HFFc6 (cell line): ENCODE measurements at places on chromosomes 3 and 15. TPM values are rescaled to one million over a fixed set of nuclear protein-coding genes. Genes with fewer than 3 reads are reported as not detected.

DNA sequence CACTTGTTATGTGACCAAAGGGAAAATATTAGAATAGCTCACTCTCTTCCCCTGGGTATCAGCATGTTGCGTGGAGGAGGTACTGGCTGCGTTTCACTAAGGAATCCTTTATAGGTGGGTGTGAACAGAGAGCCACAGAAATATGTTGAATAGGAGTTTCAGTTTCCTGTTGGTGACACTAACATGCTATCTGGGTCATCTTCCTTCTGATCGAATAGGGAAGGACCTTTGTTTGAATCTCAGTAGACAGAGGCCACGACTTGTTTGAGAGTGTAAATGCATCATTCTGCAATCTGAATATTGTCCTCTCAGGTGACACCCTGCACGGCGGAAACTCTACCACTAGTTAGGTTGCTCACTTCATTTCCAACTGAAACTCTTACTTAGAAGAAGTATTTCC is 157.9 kb upstream of the SLC2A2 start:
- DNase-seq, result no peak
- no peak overlapping the region for H3K27ac ChIP-seq
- peaks cover 34% of the 10 kb centered on the region for H3K4me1 ChIP-seq
- H3K4me3 ChIP-seq, result no peak overlapping the region

DNA sequence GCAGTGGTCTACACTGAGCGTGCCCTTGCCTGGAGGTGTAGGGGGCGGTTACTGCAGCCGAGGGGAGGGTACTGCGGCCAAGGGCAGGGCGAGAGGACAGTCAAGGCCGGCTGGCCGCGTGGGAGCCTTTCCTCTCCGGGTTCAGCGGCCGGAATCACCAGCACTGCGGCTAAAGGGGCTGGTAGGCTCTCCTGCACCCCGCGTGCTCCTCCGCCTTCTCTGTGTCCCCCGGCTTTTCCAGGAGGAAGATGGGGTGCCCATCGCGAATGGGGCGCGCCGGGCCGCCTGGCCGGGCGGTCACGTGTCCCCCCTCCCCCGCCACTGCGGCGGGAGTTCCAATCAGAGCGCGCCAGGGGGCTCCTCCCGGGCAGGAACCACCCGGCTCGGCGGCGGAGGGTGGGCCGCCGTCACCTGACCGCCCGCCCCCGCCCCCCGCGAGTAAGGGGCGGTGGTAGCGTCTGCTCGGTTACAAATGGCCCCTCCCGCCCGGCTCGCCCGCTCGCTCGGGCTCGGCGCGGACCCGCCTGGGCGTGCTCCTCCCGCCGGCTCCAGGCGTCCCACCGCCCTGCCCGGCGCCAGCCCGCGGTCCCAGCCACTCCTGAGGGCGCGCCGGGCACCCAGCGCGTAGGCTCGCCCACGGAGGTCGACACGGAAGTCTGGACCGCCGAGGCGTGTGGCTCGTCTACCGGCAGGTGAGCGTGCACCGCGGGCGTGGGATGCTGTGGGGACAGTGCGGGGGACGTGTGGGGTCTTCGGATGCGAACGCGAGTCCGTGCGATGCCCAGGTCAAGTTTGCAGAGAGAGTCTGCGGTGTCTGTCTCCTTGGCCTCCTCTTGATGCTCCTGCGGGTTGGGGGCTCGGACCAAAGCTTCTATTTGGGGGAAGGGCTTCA is 242.6 kb upstream of the TOPAZ1 start:
- H3K4me3 ChIP-seq, result peak overlapping the region; percentile 95
- H3K36me3 ChIP-seq, result peaks cover 9% of the 10 kb centered on the region; the same call in 1 of the 2 replicates
- H3K4me1 ChIP-seq, result peaks cover 81% of the 10 kb centered on the region
- H3K27ac ChIP-seq, result peak overlapping the region; percentile 85
- peak; percentile 58 for DNase-seq

DNA sequence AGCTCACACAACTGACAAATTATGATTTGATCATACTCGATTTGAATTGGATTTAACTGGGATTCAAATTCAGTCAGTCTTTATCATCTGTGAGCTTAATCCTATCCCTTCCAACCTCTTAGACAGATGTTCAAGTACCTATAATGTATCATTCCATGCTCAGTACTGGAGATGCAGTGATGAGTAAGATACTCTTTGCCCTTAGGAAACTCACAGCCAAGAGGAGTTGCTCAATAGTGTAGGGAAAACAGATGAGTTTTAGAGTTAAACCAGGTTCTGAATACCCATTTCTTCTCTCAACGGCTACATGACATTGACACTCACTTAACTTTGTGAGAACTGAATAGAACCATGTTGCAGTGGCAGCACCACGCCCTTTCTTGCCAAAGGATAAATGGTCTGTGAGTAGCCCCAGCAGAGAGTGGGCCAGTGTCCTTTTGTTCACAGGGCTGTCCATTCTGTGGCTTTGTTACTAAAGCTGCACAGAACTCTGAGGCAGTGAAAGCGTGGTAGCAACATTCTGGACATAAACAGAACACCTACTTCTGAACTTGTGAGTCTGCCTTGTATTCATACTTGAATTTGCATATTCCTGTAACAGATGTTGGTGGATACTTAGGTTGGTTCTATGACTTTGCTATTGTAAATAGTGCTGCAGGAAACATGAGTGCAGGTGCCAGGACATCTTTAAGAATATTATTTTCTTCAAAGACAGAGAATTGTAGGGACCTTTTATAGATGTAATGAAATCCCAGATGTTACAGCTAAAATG is 91.6 kb downstream of the RASA2 start:
- peak; percentile 28 for DNase-seq
- H3K27me3 ChIP-seq, result no peaks in the 10 kb centered on the region
- peaks cover 17% of the 10 kb centered on the region for H3K4me1 ChIP-seq
- no peak overlapping the region for H3K4me3 ChIP-seq
- H3K27ac ChIP-seq, result no peak overlapping the region
- H3K36me3 ChIP-seq, result 0 out of 2 replicates have a peak, but pooled peaks cover 1% of the 10 kb centered on the region

- no peaks in the 10 kb centered on the region for H3K36me3 ChIP-seq
- H3K4me1 ChIP-seq, result no peaks in the 10 kb centered on the region
- no peak overlapping the region for H3K27ac ChIP-seq
- no peak overlapping the region for H3K4me3 ChIP-seq
- H3K27me3 ChIP-seq, result no peaks in the 10 kb centered on the region
Observed at GRCh38 chr3:138812806-138813205, 21.9 kb downstream of the PIK3CB start.

- peak overlapping the region; percentile 91 for H3K4me3 ChIP-seq
- peak overlapping the region; percentile 93 for H3K27ac ChIP-seq
- H3K36me3 ChIP-seq, result peaks cover 18% of the 10 kb centered on the region
Observed at GRCh38 chr3:170356596-170357175, 829 bp upstream of the SKIL start.

GRCh38 chr15:34583399-34584329 is at the start of gene GOLGA8B:
TSS of gene GOLGA8B (minus strand) at chr15:34583651. CDS start at chr15:34535912, 47,739 bp downstream.
- H3K4me1 ChIP-seq, result peaks cover 49% of the 10 kb centered on the region
- no peaks in the 10 kb centered on the region; the same call in 1 of the 2 replicates for H3K27me3 ChIP-seq
- H3K36me3 ChIP-seq, result no peaks in the 10 kb centered on the region
- peak within 1 kb of the TSS; percentile 43; the same call in 1 of the 2 replicates for H3K27ac ChIP-seq
- H3K4me3 ChIP-seq, result peak within 1 kb of the TSS; percentile 90

DNA sequence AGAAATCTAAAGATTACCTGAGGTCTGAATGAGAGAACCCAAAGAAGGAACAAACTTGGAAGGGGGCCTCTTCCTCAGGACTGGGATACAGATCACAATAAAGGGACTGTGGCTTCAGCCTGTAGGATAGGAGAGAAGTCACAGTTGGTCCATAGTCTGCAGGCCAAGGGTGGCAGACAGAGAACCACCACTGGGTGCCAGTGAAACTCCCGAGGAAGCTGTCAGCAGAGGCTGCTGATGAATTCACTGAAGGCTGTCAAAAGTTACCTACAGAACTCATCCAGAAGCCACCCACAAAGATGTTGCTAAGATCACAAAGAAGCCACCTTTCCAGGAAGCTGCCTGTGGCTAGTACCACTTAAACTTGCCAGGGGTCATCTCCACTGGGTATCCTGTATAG is 78.5 kb downstream of the TMCO5A start:
- H3K27ac ChIP-seq, result no peak overlapping the region
- 0 out of 2 replicates have a peak, but pooled peaks cover 5% of the 10 kb centered on the region for H3K4me1 ChIP-seq
- no peaks in the 10 kb centered on the region for H3K27me3 ChIP-seq

GRCh38 chr3:54819946-54820345 is 107.9 kb downstream of the LRTM1 start:
- no peak overlapping the region for H3K4me3 ChIP-seq
- H3K36me3 ChIP-seq, result no peaks in the 10 kb centered on the region
- H3K27ac ChIP-seq, result no peak overlapping the region

- H3K27ac ChIP-seq, result peak overlapping the region; percentile 87
- peaks cover 20% of the 10 kb centered on the region for H3K4me1 ChIP-seq
- no peaks in the 10 kb centered on the region for H3K36me3 ChIP-seq
- peaks cover 4% of the 10 kb centered on the region for H3K27me3 ChIP-seq
- no peak for DNase-seq
Observed at GRCh38 chr15:65408324-65409035, 14.3 kb downstream of the IGDCC4 start.

DNA sequence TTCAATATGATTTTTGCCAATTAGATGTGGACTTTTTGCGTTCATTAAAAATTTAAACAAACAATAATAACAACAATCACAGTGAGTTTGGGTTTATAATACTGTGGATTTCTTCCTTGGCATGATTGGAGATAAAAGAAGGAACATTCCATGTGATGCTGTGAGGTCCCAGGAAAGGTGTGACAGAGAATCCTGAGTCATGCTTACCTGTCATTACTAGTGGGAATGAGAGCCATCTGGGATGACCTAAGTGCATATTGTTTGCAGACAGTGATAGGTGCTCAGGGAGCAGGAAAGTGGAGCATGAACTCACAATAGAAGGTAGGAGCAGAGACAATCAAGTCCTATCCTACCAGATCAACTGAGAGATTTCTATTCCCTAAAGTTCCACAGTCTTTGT is 766.5 kb upstream of the CFAP20DC start:
- no peak overlapping the region for H3K4me3 ChIP-seq
- H3K27me3 ChIP-seq, result no peaks in the 10 kb centered on the region
- no peak overlapping the region for H3K27ac ChIP-seq

The TRPM1 gene
- total RNA-seq, result 0.03 TPM in 1 of 3 replicates, not detected in the others

The SLC28A2 gene
- not detected in 2 replicates for total RNA-seq

The RFX7 gene
- total RNA-seq, result 16.0 to 18.9 TPM (median 18.4 TPM) in 3 replicates

The LRRIQ4 gene
- total RNA-seq, result not detected in 3 replicates

The GOLGA8R gene
- total RNA-seq, result 0.07 to 0.27 TPM (median 0.15 TPM) in 3 replicates
